HTR-8/SVneo (cell line): ENCODE measurements at places on chromosomes 2 and 18.
A peak's percentile ranks its signal among the peaks of the same experiment; 100 is the strongest.

- no peak for DNase-seq
Observed at GRCh38 chr2:11196246-11196645, 41.0 kb downstream of the SLC66A3 start.

DNA sequence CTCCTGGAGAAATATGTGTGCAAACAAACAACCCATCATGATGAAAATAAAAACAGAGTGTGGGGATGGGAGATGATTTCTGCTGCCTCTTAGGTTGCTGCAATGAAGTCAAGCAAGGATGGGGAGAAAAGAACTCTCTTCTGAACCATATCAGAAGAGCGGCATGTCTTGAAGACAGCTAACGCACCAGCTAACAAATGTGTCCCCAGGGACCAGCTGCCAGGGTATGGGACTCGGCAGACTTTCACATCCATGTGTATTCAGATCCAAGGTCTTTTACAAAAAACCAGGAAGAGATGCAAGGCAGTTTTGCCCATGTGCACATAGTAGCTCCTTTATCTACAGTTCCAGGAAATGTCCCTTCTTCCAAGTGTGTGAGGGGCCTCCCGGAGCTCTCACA, 125.4 kb downstream of the CLIP4 start:
- DNase-seq = no peak

DNA sequence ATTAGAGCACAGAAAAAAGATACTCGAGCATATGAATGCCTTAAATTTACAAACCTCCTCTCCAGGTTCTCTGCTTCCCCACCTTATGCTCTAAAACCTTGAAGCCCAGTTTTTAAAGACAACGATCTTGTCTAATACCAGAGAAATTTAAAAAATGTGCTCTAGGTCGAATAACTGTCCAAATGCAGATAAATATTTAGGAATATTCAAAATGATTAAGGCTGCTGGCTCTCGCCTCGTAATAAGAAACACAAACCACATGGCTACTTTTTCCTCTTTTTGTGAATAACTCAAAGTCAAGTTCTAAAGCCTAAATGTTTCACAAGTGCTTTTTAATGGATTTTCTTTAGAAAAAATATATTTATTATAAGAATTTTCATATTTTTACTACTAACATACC, 101.3 kb downstream of the SATB2 start:
- no peak for DNase-seq

DNA sequence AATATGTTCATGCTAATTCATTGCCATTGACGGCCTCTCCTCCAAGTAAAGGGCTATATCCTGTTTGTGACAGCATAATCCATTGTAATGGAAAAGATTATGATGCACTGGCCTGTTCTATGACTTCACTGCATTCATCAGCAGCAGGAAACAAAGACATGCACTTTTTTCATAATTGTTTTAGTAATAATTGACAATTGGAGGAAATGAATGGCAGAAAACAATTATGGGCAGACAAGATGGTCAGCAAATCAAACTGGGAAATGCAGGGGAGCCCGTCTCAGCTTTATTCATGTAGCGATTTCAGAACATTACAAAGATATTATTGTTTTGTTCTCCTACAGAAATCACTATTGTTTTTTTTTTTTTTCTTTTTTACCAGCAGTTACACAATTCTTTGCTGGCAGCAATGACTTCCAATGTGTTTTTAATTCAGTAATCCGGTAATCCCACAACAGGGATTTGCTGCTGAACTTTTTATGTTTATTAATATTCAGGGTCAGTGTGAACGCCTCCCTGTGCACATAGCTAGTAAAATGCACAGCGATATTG, 33.8 kb upstream of the RASGRP3 start:
- DNase-seq = no peak

GRCh38 chr2:12774395-12774727, 57.6 kb downstream of the TRIB2 start:
- DNase-seq = no peak

DNA sequence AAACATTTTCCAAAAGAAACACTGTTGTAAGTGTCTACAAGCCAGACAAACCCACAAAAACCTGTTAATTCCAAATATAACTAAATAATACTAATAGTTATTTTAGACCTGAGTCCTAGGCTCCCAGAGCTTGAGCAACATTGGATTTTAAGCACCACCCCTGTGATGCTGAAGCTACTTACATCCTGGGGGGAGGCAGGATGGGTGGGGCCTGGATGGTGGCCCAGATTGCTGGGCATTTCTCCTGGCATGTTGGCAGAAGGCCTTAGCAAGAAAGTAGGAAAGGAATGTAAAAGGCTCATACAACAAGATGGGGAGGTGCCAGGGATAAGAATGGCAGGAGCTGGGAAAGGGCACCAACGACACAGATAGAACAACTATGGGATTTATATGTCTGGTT, 50.7 kb upstream of the OTX1 start:
- peak; percentile 12 for DNase-seq

GRCh38 chr2:207205173-207205957, 39.6 kb upstream of the KLF7 start:
- no peak for DNase-seq

DNA sequence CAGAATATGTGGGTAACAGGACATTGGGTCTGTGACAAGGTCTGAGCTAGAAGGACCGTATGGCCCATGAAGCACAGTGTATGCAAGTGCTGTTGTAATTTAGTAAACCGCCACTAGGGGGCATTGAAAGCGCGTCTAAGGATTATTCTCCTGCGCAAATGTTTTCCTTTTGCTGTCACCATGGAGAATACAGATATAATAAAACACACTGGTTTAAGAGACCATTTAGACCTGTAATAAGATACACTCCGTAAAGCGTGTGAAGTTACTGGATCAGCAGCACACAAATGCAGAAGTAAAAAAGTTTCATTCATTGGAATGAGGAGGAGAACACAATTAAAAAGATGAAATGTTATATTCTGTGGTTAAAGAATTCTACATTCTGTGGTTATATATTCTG, 272.4 kb downstream of the AGAP1 start:
- DNase-seq = peak; percentile 77

- DNase-seq = no peak
Observed at GRCh38 chr2:140851258-140851981, 1279.4 kb downstream of the LRP1B start.

- no peak for DNase-seq
Observed at GRCh38 chr18:48352051-48352755, 57.0 kb downstream of the ZBTB7C start.

- no peak for DNase-seq
Observed at GRCh38 chr18:2857491-2858131, 10.8 kb downstream of the EMILIN2 start.

DNA sequence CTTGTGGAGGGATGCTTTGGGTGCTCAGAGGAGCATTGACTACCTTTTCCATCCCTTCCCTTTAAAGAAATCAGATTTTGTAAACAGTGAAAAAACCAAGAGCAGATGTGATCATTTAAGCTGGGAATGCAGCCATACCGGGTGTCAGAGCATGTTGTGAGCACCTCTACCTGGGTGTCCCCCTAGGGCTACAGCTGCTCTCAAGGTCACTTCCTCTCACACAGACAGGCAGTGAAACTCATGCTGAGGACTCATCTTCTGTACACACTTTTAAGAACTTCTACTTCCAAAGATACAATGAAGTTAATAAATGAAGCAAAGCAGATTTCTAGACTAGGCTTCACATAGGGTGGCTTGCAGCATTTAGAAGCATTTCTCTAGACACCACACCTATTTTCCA, 48.4 kb upstream of the FRZB start:
- DNase-seq = no peak

- no peak for DNase-seq
Observed at GRCh38 chr2:213306316-213306942, 22.2 kb downstream of the SPAG16 start.

- DNase-seq = peak; percentile 90
Observed at GRCh38 chr2:73163483-73164367, 38.6 kb upstream of the NOTO start.

- DNase-seq = no peak
Observed at GRCh38 chr2:174611006-174611405, 13.4 kb upstream of the WIPF1 start.

DNA sequence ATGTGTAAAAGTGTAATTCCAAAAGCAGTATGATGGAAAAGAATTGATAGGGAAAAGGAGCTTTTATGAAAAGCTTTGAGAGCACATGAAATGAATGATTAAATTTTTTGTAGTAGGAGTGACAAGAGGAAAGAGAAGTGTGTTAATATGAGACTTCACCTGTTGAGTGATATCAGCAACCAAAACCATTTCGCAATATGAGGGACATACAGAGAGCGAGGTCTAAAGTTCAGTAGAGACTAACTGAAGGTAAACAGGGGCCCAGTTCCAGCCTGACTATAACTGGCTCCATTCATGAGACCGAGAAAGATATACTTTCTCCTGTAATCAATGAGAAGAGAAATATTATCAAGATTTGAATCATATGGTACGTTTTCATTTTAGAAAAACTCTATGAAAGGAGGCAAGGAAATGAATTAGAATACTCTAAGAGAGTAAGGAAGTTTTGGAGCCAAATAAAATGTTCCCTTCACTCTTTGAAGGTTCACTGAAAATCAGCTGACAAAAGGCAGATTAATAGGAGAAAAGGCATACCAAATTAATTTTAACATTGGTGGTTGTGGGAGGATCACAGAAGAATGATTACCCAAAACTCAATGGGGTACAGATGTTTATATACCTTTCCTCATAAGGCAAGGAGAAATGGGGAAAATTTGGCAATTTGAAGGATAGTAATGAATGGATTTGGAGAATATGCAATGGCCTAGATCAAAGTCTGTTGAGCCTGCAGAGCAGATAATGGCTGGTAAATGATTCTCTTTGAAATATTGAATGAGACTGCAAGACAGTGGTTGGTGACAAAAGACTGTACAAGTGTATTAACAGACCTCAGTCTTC, 932.2 kb downstream of the TDRD15 start:
- no peak for DNase-seq

DNA sequence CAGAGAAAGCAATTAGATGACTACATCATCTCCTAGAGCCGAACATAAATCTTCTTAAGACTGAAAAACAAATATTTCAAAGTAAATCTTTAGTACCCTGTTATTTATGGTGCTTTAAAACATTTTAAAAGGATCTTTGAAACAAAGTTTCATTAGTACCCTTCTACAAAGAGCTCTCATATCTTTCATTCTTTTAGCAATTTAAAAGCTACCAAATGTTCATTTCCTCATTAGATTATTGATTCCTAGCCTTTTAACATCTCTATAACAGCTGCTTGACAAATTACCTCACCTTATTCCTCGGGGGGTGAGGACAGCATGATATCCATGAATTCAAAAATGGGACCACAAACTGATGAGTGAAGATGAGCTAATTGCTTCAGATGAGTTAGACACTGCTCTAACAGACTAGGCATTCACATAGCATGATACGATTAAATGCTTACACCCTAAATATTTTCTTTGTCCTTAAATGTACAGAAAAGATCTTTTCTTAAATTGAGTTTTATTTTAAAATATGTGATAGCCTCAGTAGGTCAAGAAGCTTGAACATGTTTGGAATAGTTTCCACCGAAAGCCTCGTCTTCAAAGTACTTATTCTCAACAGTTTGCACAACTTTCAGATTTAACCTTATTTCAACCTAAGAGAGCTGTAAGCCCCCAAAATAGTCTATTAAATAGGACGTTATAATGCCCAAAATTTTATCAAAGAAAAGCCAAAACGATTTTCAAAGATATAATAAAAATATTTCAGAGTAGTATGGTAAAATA, 2.1 kb downstream of the ATAD2B start:
- DNase-seq = no peak

GRCh38 chr2:222804351-222804750, 56.5 kb upstream of the ACSL3 start:
- DNase-seq = no peak

DNA sequence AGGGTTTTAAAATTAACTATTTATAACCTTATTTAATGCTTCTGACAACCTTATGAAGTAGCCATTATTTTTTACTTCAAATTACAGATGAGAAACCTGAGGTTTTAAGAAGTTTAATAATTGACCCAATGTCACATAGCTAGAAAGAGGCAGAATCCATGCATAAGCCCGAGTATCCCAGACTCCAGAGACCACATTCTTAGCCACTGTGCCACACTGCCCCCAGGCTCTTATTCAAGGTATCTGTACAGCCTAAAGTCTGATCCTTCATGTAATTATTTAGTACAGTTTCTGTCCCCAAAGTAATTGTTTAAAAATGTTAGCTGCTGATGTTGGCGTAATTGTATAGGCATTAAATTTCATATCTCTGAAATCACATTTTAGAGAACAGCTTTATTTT, 124.7 kb upstream of the LRRTM1 start:
- DNase-seq = no peak

DNA sequence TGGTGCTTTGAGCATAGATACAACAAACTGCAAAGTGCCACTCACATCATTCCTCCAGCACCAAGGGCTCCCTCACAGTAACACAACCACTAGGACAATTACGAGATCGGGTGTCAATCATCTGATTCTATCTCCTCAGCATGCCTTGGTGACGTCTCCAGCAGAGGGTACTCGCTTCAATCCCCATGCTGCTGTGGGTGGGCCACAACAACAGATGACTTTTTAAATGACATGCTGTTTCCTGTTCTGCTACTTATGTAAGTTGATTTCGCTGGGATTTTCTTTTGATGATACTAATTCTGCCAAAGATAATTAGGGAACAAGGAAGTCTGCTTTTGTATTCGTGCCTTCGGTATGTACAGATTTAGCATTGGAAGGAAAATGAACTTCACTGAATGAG, 1113.0 kb downstream of the BCL11A start:
- no peak for DNase-seq

GRCh38 chr2:205751569-205752031, 69.3 kb downstream of the NRP2 start:
- DNase-seq = no peak

GRCh38 chr2:104523921-104524320, 330.0 kb upstream of the POU3F3 start:
- DNase-seq = no peak

DNA sequence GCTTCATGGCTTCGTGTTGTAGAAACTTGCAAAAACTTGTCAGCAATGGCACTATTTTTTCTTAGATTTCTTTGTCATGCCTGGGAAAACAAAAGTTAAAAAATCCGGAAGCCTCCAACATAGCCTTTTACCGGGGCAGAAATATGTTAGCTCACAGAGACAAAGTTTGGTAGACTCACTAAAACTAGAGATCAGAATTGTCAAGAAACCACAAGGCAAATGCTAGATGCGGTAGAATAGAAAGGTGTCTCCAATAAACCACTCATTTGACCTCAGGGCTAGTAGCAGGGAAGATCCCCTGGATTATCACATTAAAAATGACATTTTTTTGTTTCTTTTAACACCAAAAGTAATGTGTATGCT, 405 bp downstream of the CASP10 start:
- DNase-seq = no peak

DNA sequence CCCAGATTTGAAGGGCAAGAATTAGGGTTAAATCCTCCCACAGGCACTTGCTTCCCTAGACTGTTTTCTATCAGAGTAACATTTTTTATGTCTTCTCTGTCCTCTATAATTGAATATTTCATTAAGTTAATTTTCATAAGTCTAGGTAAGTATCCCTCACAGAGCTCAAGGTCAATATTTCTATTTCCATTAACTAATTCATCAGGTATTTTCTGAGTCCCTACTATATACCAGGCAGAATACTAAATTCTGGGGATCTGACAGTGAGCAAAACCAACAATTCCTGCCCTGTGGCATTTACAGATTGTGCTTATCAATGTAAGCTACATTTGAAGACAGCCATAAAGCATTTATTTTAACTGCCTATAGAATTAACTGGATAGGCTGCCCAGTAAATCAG, 86.4 kb upstream of the RBBP8 start:
- DNase-seq = no peak

GRCh38 chr2:105180491-105180972, 61.0 kb upstream of the GPR45 start:
- DNase-seq = no peak
